ENCODE measurements at places on chromosomes 2 and 18. TPM values are rescaled to one million over a fixed set of nuclear protein-coding genes. Genes with fewer than 3 reads are reported as not detected.

DNA sequence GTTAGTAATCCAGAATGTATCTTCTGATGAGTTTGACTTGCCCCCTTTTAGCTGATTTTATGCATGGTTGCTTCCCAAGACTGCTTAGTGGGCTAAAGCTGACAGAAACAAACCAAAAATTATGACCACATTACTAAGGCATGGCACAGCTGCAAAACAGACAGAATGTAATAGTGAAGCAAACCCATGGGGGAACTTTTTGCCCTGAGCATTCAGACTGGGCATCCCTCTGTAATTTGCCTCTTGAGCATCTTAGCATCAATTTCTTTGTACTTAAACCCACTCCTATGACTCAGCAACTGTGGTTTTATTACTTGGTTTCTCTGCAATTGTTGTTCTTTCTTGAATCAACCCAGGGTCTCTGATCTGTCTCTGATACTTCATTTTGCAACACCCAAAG is 487.3 kb upstream of the DCC start:
- no peak overlapping the region for H3K27ac ChIP-seq
- DNase-seq: no peak
- H3K27me3 ChIP-seq: no peaks in the 10 kb centered on the region

GRCh38 chr2:207135801-207136457 is 29.8 kb downstream of the KLF7 start:
- no peak overlapping the region for H3K4me3 ChIP-seq
- no peaks in the 10 kb centered on the region for H3K36me3 ChIP-seq
- peaks cover 25% of the 10 kb centered on the region for H3K4me1 ChIP-seq

- H3K27ac ChIP-seq: no peak overlapping the region
- DNase-seq: no peak
- H3K4me1 ChIP-seq: peaks cover 7% of the 10 kb centered on the region
- H3K4me3 ChIP-seq: no peak overlapping the region
Measured at GRCh38 chr2:213148572-213149261, 2.7 kb downstream of the IKZF2 start.

GRCh38 chr2:84527137-84528129 is 11.1 kb downstream of the DNAH6 start:
- DNase-seq: no peak
- no peak overlapping the region for H3K4me3 ChIP-seq
- no peaks in the 10 kb centered on the region for H3K27me3 ChIP-seq
- no peaks in the 10 kb centered on the region for H3K4me1 ChIP-seq

DNA sequence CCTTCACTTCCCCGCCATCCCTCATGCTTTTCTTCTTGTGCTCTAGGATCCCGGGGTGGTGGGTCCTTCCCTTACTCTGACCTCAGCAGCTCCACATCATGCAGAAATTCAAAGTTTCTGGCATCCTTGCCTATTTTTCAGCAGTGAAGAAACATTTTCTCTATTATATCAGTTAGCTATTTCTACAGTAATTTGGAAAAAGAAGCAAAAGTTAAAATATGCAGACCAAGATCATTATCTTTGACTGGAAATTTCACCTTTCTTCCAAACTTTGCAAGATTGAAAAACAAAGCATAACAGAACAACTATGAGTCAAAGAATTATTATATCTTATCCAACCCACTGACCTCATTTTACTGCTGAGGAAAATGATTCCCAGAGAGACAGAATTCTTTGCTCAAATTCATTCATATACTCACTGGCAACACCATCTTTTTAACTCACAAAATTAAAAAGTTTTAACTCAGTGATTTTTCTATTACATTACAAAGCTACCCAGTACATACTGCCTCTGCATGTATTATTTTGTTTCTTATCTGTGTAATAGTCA is 40.5 kb downstream of the ANTXR1 start:
- H3K27me3 ChIP-seq: no peaks in the 10 kb centered on the region
- no peak for DNase-seq
- H3K36me3 ChIP-seq: no peaks in the 10 kb centered on the region
- H3K4me1 ChIP-seq: no peaks in the 10 kb centered on the region

C2orf81 gene
- total RNA-seq: 3.8 TPM

ILKAP gene
- 33.8 TPM for total RNA-seq

UGT1A10 gene
- total RNA-seq: not detected

Data from H1 (cell line).